Activated T-helper 1 cell treated with anti-CD3 and anti-CD28 coated beads, Interleukin-2, amount 50 U/mL, for 16 hours (primary cell): ENCODE measurements at places on chromosomes 7 and 10.

GRCh38 chr10:3471472-3471871, 298.9 kb upstream of the PITRM1 start:
- DNase-seq = no peak

DNA sequence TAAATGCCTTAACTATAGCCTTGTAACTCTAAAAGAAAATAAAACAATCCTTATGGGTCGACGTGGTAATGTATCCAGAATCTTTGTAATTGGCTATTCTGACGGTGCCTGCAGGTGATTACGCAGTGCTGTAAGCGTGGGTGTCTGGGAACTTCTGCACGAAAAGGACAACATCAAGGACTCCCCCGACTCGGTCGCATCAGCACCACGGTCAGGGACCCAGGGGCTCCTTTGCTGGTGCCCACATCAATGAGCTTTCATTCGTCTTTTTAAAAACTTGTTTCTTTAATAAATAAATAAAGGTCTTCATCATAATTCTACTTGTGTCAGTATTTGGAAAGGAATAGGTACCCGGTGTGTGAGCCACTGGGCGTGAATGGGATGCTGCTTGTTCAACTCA, 13.2 kb downstream of the MKI67 start:
- no peak for DNase-seq

GRCh38 chr7:14381306-14381705, 391.8 kb upstream of the ETV1 start:
- no peak for DNase-seq

GRCh38 chr10:5584895-5585516, 60.2 kb downstream of the CALML3 start:
- no peak for DNase-seq
